B cell (primary cell): ENCODE measurements at places on chromosomes 5 and 9. TPM values are rescaled to one million over a fixed set of nuclear protein-coding genes. Genes with fewer than 3 reads are reported as not detected.

The OSMR gene
- not detected in 2 replicates for total RNA-seq

The VLDLR gene
- total RNA-seq: 0.10 TPM in 1 of 2 replicates, not detected in the other

The SLC36A2 gene
- not detected in 2 replicates for total RNA-seq

The FBP2 gene
- not detected in 2 replicates for total RNA-seq

The TRPM6 gene
- total RNA-seq: not detected in 2 replicates

The RGS7BP gene
- total RNA-seq: not detected in 2 replicates

GRCh38 chr9:2642068-2642467, 20.5 kb downstream of the VLDLR start:
- H3K4me1 ChIP-seq: no peaks in the 10 kb centered on the region
- H3K27me3 ChIP-seq: no peaks in the 10 kb centered on the region
- no peak overlapping the region for H3K27ac ChIP-seq
- no peak for DNase-seq
- H3K4me3 ChIP-seq: no peak overlapping the region
- no peaks in the 10 kb centered on the region for H3K36me3 ChIP-seq

- DNase-seq: no peak
- peaks cover 19% of the 10 kb centered on the region for H3K4me1 ChIP-seq
- H3K4me3 ChIP-seq: peak within 1 kb of the TSS; percentile 93
- peak within 1 kb of the TSS; percentile 75 for H3K27ac ChIP-seq
Observed at GRCh38 chr9:121369595-121370265, at the start of gene STOM. STOM (minus strand) TSS chr9:121370250; CDS start chr9:121370187, 63 bp downstream.

GRCh38 chr9:123225995-123226394, 42.4 kb downstream of the STRBP start:
- no peak overlapping the region for H3K4me3 ChIP-seq
- no peaks in the 10 kb centered on the region for H3K27me3 ChIP-seq
- no peak for DNase-seq
- peak overlapping the region; percentile 46 for H3K27ac ChIP-seq

DNA sequence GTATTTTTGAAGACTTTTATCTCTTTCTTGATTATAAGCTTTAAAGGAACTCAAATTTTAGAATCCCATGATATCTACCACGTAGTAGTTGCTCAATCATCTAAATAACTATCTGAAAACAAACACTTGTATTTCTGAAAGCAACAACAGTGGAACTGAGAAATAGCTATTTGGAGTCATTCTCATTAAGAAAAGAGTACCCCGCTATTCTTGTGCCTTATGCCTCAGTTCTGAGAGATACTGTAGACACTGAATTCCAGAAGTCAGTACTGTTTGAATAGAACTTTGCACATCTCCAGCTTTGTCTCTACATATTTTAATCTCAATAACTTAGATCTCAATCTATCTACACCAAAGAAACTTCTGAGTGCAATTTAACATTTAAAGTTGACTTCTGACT, 11.4 kb downstream of the CHD1 start:
- peaks cover 57% of the 10 kb centered on the region for H3K36me3 ChIP-seq
- H3K27ac ChIP-seq: peak overlapping the region; percentile 7
- no peak for DNase-seq
- peaks cover 11% of the 10 kb centered on the region for H3K4me1 ChIP-seq

GRCh38 chr5:122130152-122130551, 806 bp downstream of the ZNF474 start:
- H3K4me3 ChIP-seq: no peak overlapping the region
- DNase-seq: no peak
- no peak overlapping the region for H3K27ac ChIP-seq
- H3K36me3 ChIP-seq: no peaks in the 10 kb centered on the region
- H3K27me3 ChIP-seq: no peaks in the 10 kb centered on the region
- H3K4me1 ChIP-seq: no peaks in the 10 kb centered on the region

DNA sequence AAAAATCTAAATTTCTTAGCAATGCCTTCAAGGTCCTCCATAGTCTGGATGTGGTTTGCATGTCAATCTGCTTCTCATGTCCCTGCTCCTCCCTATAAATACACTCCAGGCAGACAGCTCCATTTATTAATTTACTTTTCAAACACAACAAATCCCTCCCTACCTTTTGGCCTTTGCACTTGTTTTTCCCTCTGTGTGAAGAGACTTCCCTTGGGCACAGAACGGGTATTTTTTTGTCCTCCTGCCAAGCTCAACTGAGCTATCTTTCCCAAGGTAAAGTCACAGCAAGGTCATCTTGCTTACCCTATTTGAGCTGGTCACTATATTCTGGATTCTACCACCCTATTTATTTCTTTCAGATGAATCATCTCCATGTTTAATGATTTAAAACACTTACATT, 159.6 kb upstream of the ANKH start:
- H3K36me3 ChIP-seq: no peaks in the 10 kb centered on the region
- H3K27ac ChIP-seq: no peak overlapping the region
- no peak for DNase-seq
- no peak overlapping the region for H3K4me3 ChIP-seq

DNA sequence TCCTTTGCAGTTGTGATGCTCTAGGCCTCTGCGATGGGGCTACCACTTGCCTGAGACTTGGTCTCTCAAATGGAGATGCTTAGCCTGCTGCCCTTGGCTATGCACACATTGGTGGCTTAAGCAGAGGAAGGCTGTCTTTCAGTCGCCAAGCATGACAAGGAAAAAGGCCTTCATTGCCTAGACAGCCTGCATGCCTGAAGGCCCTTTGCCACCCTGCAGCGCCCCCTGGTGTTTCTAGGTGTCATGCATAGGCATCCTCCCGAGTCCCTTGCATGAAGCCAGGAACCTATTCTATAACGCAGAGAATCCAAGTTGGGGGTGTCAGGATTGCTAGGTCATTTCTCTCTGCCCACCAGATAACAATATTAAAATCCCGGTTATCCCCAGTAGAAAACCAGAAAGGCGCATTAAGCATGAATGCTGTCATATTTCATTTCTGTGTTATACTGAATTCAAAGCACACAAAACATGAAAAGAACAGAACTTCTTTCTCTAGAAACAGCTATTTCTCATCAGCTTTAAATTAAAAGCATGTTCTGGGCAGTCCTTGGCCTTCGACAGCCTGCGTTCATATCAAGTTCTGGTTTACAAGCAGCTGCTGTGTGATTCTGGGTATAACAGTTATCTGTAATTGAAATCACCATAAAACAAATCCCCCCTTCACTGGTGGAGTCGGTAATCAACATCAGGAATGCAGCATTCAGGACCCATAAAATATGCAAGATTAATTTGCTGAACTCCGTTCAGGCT, 59.7 kb upstream of the TRPC7 start:
- H3K4me3 ChIP-seq: no peak overlapping the region
- no peaks in the 10 kb centered on the region for H3K36me3 ChIP-seq
- no peak overlapping the region for H3K27ac ChIP-seq

DNA sequence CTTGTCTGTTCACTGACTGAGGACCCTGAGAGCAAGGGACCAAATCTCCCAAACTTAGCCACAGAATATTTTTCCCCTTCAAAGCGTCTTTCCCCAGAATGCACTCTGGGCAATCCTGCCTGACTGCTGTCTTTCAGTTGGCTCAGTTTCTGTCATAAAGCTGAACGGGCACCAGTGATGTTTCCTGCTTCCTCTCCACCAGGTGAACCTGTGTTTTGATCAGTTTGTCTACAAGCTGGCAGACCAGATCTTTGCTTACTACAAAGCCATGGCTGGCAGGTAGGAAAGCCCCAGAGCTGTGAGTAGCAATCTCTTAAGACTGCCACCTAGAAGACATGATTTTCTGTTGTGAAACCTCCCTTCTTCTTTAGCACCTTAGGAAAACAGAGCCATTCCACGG, 61.8 kb downstream of the CYFIP2 start:
- no peaks in the 10 kb centered on the region for H3K4me1 ChIP-seq
- no peak overlapping the region for H3K4me3 ChIP-seq

GRCh38 chr5:65809817-65810531, 88.0 kb downstream of the NLN start:
- no peak overlapping the region for H3K27ac ChIP-seq
- H3K27me3 ChIP-seq: no peaks in the 10 kb centered on the region
- H3K4me1 ChIP-seq: no peaks in the 10 kb centered on the region
- H3K4me3 ChIP-seq: no peak overlapping the region
- H3K36me3 ChIP-seq: no peaks in the 10 kb centered on the region

GRCh38 chr5:6370580-6370979, 7.8 kb downstream of the MED10 start:
- no peaks in the 10 kb centered on the region for H3K27me3 ChIP-seq
- no peak for DNase-seq
- H3K4me3 ChIP-seq: no peak overlapping the region
- peaks cover 19% of the 10 kb centered on the region for H3K36me3 ChIP-seq

DNA sequence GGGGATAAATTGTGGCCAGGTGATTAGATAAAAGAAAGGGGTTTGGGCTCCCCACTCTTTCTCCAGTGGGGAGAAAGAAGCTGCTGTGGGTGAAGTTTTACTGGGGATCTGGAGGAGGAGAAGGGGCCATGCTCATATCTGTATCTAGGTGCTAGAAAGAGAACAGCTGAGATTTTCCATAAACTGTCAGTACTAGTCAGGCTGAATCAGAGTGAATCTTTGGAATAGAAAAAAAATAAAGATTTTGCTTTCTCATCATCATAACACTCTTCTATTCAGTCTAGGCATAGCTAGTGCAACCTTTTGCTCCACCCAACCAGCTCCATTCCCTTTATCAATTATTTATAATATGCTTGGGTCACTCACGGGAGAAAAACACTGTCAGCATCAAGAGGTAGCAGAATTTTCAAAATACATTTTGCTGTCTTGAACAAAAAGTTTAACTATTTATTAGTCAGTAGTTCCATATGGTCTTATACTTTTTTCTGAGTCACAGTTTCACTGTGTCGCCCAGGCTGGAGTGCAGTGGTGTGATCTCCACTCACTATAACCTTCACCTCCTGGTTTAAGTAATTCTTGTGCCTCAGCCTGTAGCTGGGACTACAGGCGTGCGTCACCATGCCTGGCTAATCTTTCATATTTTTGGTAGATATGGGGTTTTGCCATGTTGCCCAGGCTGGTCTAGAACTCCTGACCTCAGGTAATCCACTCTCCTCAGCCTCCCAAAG, 21.3 kb upstream of the ERMP1 start:
- no peak overlapping the region for H3K27ac ChIP-seq
- H3K36me3 ChIP-seq: peaks cover 3% of the 10 kb centered on the region
- no peak for DNase-seq
- H3K4me3 ChIP-seq: no peak overlapping the region
- H3K4me1 ChIP-seq: no peaks in the 10 kb centered on the region

DNA sequence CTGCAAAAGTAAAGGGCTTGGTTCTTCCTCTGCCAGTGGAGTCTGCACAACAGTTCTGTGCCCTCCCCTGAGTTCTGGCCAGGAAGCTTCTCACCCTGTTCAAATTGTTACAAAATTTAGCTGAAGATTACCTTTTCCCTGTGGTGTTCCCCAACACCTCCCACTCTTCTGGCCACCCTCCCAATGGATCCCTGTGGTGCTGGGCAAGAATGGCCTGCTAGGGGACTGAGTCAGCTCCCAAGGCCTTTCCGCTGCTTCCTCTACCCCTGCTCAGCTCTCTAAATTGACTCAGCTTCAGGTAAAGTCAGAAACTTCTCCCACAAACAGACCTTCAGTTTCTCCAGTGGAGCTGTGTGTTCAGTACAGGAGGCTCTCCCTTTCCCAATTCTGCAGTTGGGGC, 186.0 kb downstream of the NR2F1-AS1 start:
- H3K4me1 ChIP-seq: no peaks in the 10 kb centered on the region
- H3K36me3 ChIP-seq: no peaks in the 10 kb centered on the region
- DNase-seq: no peak
- no peaks in the 10 kb centered on the region for H3K27me3 ChIP-seq

DNA sequence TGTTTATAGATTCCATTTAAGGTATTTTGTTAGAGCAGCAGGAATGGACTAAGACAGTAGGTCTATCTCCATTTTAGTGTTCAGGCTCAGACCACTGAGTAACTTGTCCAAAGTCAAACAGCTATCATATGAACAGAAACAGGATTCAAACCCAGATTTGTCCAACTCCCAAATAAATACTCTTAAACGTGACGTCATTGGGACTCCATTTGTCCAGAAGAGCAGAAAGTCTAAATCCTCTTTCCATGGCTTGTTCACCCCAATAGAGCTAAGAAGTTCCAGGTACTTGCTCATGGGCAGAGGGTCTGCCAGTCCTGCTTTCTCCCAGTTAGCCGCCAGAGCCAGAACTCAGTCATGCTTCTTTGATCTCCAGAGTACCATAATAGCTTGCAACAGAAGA, 16.3 kb upstream of the VLDLR start:
- no peaks in the 10 kb centered on the region for H3K27me3 ChIP-seq
- no peaks in the 10 kb centered on the region for H3K4me1 ChIP-seq
- no peak overlapping the region for H3K4me3 ChIP-seq
- H3K36me3 ChIP-seq: no peaks in the 10 kb centered on the region

DNA sequence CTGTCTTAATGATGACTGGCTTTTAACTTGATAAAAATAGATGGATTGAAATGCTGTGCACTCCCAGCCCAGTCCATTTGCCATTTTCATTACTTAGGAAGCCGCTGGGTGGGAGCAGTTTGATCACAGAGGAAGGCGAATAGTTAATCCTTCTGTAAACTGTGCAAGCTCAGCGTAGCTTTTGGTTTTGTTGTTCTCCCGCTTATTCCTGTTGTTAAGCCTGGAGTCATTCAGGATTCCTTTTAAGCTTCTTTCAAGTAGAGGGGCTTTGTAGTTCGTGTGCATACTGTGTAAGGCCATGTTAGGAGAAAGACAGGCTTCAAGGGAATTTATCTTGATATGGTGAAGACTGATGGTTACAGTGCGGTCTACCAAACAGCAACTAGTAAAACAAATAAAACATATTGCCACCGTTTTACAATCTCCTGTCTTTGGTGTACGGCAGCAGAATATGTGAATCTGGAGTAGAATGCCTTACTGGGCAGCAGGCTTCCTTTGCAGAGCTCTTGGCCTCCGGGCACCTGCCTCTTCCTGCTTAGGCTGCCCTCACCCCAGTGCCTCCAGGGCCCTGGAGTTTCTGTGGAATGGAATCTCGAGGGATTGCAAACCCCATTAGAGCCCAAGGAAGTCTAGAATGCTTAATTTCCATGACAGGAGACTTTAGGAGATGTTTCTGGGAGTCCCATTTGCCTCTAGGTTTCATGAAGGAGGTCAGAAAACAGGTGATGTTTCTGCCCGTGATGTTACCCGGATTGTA, 141.4 kb downstream of the TRIO start:
- H3K27me3 ChIP-seq: no peaks in the 10 kb centered on the region
- DNase-seq: no peak
- peaks cover 43% of the 10 kb centered on the region for H3K36me3 ChIP-seq
- H3K4me3 ChIP-seq: no peak overlapping the region
- H3K27ac ChIP-seq: no peak overlapping the region

GRCh38 chr9:9749591-9749990, 863.2 kb downstream of the PTPRD start:
- no peaks in the 10 kb centered on the region for H3K4me1 ChIP-seq
- no peaks in the 10 kb centered on the region for H3K27me3 ChIP-seq
- no peak for DNase-seq
- no peaks in the 10 kb centered on the region for H3K36me3 ChIP-seq
- no peak overlapping the region for H3K27ac ChIP-seq

DNA sequence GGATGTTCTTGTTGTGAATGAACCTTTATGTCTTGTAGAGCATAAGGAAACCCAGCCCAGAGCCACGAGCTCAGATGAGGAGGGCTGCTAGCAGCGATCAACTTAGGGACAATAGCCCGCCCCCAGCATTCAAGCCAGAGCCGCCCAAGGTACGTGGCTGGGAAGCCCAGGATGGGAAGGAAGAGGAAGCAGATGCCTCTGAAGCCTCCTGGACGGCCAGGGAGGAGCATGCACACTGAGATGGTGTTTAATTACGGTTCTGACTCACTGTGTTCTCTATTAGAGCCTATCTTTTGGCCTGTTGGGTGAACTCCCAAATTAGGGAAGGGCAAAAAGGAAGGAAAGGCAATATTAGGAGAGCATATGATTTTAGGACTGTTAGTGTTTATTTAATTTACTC, 75.3 kb downstream of the TJP2 start:
- H3K4me3 ChIP-seq: no peak overlapping the region
- no peak for DNase-seq
- H3K27me3 ChIP-seq: no peaks in the 10 kb centered on the region
- H3K4me1 ChIP-seq: no peaks in the 10 kb centered on the region
- peaks cover 3% of the 10 kb centered on the region for H3K36me3 ChIP-seq
